ENCODE measurements at places on chromosomes 16 and 17. TPM values are rescaled to one million over a fixed set of nuclear protein-coding genes. Genes with fewer than 3 reads are reported as not detected.

C16orf54 gene
- 0.36 TPM for total RNA-seq

DNA sequence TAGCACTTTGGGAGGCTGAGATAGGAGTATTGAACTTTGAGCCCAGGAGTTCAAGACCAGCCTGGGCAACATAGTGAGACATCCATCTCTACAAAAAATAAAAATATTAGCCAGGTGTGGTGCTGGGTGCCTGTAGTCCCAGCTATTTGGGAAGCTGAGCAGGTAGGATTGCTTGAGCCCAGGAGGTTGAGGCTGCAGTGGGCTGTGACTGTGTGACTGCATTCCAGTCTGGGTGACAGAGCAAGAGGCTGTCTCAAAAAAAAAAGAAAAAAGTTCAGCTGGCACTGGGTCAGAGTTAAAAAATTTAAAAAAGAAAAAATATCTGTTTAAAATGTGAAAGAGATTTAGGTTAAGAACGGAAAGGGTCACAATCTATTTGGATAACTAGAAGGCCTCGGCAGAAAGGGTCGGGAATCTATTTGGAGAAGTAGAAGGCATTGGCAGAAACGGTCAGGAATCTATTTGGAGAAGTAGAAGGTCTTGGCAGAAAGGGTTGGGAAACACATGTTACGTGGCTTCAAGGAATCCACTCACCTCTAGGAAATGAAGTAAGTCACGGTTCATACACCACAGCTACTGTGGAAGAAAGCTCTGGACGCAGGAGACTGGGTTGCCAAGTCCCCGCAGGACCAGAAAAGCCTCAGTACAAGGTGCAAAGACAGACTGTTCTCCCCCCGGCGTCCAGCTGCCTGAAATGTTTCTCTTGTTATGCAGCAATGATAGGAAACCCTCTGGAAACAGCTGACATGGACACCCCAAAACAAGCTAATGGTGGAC lies 25.3 kb downstream of the LMF1 start:
- ATAC-seq: no peak

- ATAC-seq: no peak
Measured at GRCh38 chr16:1129106-1129960, 23.6 kb upstream of the CACNA1H start.

DNA sequence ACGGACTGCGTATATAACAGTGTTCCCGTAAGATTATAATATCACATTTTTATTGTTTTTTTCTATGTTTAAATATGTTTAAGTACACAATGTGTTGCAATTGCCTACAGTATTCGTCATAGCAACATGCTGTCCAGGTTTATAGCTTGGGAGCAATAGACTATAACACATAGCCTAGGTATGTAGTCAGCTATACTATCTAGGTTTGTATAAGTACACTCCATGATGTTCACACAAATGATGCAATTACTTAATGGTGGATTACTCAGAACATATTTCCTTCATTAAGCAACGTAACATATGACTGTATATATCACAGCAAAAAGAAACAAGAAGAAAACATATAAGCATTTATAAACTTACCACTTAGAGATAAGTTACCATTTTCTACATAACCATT lies 160.0 kb downstream of the CBLN1 start:
- no peak for ATAC-seq

RNF43 gene
- total RNA-seq: 7.4 TPM

CHST6 gene
- total RNA-seq: 4.6 TPM

- no peak for ATAC-seq
Measured at GRCh38 chr17:12627781-12628451, 37.8 kb upstream of the MYOCD start.

GRCh38 chr17:40606548-40607353 lies 40.9 kb downstream of the SMARCE1 start:
- ATAC-seq: no peak

GRCh38 chr17:69717214-69717613 lies 302.7 kb downstream of the MAP2K6 start:
- no peak for ATAC-seq

SPATA32 gene
- 0.24 TPM for total RNA-seq

OMG gene
- not detected for total RNA-seq

NKD1 gene
- total RNA-seq: 1.9 TPM

- ATAC-seq: peak; percentile 53
Measured at GRCh38 chr17:8056232-8056975, 17.5 kb downstream of the ALOX15B start.

DNA sequence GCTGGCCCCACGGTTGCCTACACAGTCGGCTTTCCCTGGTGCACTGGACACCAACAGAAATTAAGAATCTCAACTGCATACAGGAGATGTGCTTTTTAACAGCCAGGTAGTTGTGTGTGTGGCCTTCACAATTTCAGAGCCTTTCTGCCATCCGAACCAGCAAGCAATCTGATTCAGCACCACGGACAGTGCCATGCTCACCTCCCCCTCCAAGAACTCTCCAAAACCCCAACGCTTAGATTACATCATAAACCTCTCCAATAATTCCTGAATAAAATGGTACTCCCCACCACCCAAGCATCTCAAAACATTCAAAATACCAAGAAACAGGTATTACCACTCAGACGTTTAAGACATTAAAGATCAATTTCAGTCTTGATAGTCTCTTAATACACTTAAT lies 31.8 kb downstream of the USP7 start:
- ATAC-seq: no peak

C17orf78 gene
- total RNA-seq: not detected

GRCh38 chr17:15467592-15467991 lies at the start of gene CDRT4:
Gene CDRT4, minus strand, starts transcription at chr17:15467621. Its CDS starts 27,383 bp downstream, at chr17:15440238.
- ATAC-seq: no peak

BTBD17 gene
- total RNA-seq: not detected

SYCE1L gene
- total RNA-seq: 6.0 TPM

ASGR2 gene
- total RNA-seq: 0.24 TPM

- peak; percentile 85 for ATAC-seq
Measured at GRCh38 chr17:27630607-27631410, at the start of gene LGALS9. Gene LGALS9, plus strand, starts transcription at chr17:27631188. Its CDS starts 78 bp downstream, at chr17:27631266.

GRCh38 chr17:4901648-4902344 lies 1.1 kb downstream of the CHRNE start:
- ATAC-seq: no peak

AGRP gene
- total RNA-seq: not detected

GRCh38 chr17:13104576-13104975 lies 86.7 kb upstream of the ELAC2 start:
- no peak for ATAC-seq

CACNG5 gene
- not detected for total RNA-seq

DNA sequence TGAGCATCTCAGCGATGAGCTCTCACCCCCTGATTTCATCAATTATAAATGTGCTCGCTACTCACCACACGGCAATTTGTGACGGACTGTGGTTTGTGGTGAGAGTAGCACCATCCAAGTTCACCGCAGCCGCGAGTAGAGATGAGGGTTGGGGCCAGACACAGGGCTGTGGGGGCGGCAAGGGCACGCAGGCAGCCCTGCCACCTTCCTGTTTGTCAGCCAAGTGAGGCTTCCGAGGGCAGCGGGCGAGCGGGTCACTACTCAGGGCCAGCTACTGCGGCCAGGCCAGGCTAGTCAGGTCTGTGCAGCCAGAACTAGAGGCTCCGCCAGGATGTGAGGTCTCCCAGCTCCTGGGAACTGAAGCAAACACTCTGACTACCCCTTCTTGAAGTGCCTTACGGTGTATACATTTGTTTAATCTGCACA lies 39.6 kb upstream of the MEOX1 start:
- no peak for ATAC-seq

NXPH3 gene
- total RNA-seq: 0.16 TPM

GRCh38 chr17:75405365-75406221 lies at the start of gene GRB2:
Gene GRB2, minus strand, starts transcription at chr17:75405678. Its CDS starts 12,050 bp downstream, at chr17:75393628.
- ATAC-seq: peak; percentile 97

RAPGEFL1 gene
- total RNA-seq: 112 TPM

- ATAC-seq: peak; percentile 47
Measured at GRCh38 chr17:64262198-64262999, 661 bp downstream of the TEX2 start.

DNA sequence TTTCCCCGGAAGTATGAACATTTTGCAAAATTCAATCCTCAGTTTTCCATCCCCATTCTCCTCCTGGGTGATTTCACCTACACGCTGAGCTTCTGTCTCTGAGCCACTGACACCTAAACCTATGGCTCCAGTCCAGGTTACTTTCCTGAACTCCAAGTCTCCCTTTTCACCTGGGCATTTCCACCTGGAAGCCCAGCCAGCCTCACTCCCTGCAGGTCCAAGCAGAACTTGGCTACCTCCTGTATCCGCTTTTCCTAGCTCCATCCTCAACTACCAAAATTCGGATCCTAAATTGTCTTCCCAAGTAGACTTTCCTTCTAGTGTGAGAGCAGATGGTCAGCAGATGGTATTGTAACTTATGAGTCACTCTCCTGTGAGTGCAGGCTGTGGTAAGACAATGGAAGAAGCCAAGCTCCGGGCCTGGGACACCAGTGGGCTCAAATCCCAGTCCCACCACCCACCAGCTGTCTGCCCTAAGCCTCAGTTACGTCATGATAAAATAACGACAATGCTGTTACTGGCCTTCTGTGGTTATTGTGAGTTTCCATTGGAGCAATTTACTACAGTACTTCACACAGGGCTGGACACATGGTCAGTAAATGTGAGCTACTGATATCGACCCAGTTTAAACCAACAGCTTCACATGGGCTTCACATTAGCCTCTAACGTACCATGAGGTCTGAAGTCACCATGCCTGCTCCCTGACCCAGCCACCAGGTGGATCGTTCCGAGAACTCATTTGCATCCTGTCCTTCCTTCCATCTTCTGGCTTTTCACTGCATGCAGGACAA lies 33.3 kb downstream of the PECAM1 start:
- ATAC-seq: peak; percentile 52

LPO gene
- total RNA-seq: 0.44 TPM

GRCh38 chr17:2837147-2837561 lies 40.9 kb downstream of the RAP1GAP2 start:
- ATAC-seq: peak; percentile 66

DNA sequence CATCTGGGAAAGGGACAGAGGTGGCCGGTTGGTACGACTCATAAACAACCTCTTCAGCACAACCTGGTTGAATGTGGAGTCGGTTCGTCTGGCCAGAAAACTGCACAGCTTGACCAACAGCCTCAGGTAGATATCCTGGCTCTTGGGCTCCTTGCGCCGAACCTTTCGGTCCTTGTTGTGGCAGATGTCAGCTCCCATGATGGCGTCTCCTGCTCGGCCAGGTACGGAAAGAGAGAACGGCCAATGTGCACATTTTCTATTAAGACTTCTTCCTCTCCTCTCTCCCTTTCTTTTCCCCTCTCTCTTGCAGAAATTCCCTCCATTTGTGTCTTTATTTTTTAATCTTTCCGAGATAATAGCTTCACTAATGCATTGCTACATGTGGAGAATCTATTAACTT lies 41.8 kb upstream of the CNTNAP4 start:
- ATAC-seq: no peak

KRT9 gene
- total RNA-seq: 0.16 TPM

DNA sequence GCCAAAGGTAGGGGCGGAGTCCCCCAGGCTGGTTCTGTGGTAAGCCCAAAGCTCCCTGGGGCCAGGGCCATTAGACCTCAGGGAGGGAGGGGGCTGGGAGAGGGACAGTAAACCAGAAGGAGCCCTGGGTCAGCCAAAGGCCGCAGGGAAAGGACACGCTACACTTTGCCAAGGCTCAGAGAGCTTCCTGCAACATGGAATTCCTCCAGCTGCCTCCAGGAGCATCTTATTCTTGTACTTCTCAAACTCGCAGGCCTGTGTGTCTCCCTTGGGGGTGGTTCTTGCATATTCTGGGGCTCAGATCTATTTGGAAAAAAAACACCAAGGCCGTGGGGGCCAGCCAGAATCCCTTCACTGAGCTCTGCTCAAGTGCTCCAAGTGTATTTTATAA lies 25.1 kb downstream of the AKAP1 start:
- ATAC-seq: no peak

DNA sequence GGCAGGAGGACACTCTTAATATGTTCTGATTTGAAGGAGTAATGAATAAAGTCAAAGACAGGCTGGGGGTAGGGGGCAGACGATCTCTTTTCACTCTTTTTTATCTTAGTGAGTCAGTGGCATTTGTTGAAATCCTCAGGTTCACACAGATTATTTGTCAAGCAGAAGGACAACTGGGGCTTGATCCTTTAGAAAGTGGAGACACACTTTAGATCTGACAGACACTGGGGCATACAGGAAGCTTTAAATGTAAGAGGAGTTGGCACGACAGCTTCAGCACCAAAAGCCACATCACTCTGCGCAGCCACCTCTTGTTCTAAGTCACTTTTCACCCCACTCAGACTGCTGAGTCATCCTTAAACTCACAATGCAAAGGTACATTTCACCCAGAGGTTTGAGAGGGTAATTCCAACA lies 121.5 kb downstream of the STXBP4 start:
- ATAC-seq: peak; percentile 45

GINS2 gene
- total RNA-seq: 10.9 TPM

DNA sequence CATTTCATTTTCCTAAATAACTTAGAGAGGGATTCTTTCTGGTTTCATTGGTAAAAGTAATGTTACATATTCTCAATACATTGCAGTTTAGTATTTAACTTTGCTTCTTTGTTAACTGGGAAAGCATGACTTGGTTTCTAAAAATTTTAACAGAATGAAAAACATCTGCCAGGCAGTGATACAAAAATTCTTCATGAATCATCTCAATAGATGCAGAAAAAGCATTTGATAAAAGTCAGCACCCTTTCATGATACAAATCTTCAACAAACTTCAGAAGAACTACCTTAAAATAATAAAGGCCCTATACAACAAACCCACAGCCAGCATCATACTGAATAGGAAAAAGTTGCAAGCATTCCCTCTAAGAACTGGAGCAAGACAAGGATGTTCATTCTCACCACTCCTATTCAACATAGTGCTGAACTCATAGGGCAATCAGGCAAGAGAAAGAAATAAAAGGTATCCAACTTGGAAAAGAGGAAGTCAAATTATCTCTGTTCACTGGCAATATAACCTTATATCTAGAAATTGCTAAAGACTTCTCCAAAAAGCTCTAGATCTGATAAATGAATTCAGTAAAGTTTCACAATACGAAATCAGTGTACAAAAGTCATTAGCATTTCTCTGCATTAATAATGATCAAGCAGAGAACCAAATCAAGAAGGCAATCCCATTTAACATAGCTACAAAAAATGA lies 50.4 kb downstream of the SLFN5 start:
- no peak for ATAC-seq

DNA sequence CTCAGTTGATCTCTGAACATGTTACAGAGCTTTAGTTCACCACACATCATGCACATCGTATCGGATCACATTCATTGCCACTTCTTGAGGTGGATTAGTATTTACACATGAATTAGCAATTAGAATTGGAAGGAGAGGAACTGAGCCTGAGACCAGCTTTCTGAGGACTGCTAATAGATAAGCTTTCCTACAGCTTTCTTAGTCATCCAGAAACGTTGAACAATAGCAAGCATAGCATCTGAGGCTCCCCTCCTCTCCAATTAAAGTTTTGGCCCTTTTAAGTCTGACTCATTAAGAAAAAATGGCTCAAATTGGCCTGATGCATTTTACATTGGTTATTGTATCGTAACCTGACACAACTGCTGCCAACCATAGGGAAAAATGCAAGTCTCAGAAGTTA lies 1130.4 kb downstream of the CDH8 start:
- ATAC-seq: no peak

- ATAC-seq: peak; percentile 77
Measured at GRCh38 chr17:37158290-37158689, 209.5 kb downstream of the AATF start.

Measured in esophagus mucosa (tissue), 1 donor.